HCT116 (cell line): ENCODE measurements at places on chromosomes 1 and 21.

DNA sequence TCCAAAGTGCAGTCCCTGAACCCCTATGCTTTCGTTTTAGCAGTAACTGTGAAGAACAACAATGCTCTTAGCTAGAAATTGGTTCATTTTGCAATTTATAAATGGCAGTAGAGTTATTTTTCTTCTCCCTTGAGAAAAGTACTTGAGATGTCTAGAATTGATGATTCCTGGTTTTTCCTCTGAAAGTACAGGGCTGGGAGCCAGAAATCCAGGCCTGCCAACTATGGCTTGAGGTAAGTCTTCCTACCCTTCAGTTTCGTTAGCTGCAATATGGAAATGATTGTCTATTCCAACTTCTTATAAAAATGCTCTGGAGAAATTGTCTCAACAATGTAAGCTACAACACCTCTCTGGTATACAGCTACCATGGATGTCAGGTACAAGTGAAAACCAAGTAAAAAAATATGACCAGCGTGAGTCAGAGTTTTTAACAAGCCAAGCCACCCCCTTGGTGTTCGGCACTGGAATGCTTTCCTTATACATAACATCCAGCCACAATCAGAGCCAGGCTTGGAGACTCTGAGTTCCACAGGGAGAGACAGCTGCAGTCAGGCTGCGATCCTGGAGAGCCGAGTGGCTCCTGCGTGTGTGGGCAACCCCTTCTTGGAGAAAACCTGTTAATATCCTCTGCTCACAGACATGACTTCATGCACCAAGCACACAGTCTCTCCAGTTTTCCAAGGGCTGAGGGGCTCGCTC is 22.0 kb downstream of the TSPAN2 start:
- DNase-seq, result no peak

GRCh38 chr1:11759791-11760190 is 2.2 kb upstream of the C1orf167 start:
- no peak for DNase-seq

- DNase-seq, result no peak
These were observed 170.6 kb downstream of the PDE4B start for GRCh38 chr1:65963156-65963888.

DNA sequence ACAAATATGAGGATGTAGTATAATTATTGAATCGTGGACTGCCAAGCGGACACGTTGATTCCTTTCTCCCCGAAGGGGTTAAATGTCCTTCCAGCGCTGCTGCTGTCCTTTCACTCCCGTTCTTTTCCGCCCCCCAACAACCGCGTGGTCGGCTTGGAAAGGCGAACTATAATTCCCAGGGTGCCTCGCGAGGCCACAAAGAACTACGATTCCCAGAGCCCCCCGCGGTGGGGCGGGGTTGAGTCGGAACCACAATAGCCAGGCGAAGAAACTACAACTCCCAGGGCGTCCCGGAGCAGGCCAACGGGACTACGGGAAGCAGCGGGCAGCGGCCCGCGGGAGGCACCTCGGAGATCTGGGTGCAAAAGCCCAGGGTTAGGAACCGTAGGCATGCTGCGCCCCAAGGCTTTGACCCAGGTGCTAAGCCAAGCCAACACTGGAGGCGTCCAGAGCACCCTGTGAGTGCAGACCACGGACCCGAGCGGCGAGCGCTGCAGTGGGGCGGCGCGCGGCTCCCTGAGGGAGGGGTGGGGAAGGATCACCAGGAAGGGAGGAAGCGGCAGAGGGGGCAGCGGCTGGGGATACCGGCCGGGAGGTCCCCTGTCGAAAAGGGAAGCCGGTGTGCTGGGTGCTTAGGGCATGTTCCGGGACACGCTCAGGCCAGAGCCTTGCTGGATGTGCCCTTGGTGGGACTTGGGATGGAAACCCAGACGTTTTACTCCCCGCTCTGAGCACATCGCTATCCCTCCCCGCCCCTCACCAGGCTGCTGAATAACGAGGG is at the start of gene LAMTOR2:
LAMTOR2 (plus strand) TSS at position 283 of the 781 bp plus-strand sequence; CDS start at position 391, 108 bp downstream.
- peak; percentile 94 for DNase-seq

DNA sequence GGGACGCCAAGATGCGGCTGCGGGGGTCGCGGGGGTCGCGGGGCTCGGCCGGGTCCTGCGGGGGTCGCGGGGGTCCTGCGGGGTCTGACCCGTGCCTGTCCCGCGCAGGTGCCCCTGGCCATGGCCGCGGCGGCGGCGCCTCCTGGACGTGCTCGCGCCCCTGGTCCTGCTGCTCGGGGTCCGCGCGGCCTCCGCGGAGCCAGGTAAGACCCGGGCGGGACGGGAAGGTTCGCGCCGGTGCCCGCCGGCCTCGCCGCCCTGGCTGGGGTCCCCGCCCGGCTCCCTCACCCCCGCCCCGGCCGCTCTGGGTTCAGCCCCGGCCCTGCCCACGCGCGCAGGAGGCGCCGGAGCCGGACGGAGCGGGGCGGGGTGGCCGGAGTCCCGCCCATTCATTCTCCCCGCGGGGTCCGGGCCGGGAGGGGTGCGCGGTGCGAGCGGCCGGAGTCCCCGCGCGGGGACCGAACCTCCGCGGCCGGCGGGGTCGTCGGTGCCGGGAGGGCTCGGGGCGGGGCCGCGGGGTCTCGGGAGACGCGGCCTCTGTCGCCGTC is 380 bp downstream of the COL18A1 start:
- DNase-seq, result no peak

GRCh38 chr1:17653728-17654351 is 101.3 kb upstream of the ACTL8 start:
- no peak for DNase-seq

- DNase-seq, result no peak
These were observed 8.7 kb downstream of the NPHP4 start for GRCh38 chr1:5983361-5984103.

DNA sequence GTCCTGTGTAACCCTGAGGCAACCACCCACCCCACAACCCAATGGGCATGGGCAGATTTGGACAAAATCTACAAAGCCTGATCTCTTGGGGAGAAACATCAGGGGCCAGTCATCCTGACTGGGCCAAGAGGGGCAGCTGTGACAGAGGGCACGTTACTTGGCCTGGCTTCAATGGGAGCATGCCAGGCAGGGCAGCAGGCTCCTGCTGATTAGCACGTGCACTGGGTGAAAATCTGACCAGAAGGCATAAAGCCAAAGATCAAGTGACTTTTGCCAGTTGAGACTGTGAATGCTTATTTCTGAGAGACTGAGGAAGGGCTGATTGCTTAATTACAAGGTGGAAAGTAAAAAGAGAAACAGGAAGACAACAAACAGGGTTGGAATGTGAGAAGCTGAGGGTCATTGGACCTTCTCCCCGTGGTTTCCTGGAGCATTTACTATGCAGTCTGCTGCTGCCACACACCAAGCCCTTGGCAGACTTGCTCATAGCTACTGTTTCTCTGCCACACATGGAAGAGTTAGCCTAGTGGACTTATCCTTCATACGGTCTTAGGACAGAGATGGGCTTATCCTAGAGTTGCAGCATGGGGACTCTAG is 39.8 kb upstream of the TNR start:
- no peak for DNase-seq

DNA sequence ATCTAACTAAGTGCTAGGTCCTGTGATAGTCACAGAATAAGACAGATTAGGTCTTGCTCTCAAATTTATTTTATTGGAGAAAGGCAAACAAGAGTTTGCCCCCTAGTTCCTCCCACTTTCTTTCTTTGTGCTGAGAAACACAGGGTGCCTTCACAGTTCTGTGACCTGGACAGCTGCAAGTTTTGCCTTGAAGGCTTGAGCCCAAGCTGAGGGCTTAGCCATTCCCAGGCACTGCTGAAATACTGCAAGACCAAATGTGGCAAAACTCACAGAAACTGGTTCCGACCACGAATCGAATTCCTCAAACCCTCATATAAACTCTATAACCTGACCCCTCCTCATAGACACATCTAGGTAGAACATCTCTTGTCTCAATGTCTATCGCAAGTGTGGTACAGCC is 227.9 kb downstream of the RERE start:
- DNase-seq, result no peak

DNA sequence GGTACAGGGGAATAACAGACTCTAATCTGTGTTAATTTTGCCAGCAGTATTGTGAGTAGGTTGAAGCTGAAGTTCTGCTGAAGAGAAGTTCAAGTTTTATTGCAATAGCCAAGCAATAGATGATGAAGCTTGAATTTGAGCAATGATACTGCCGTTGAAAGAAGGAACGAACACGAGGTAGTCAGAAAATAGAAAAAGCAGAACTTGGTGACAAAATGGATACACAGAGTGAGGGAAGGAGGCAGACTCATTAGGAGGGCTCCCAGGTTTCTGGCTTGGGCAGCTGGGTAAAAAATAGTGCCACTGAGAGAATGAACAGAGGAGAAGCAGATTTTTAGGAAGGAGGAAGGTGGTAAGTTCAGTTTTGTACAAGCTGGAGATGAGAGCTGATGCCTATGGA is 22.3 kb upstream of the AGO1 start:
- DNase-seq, result no peak

DNA sequence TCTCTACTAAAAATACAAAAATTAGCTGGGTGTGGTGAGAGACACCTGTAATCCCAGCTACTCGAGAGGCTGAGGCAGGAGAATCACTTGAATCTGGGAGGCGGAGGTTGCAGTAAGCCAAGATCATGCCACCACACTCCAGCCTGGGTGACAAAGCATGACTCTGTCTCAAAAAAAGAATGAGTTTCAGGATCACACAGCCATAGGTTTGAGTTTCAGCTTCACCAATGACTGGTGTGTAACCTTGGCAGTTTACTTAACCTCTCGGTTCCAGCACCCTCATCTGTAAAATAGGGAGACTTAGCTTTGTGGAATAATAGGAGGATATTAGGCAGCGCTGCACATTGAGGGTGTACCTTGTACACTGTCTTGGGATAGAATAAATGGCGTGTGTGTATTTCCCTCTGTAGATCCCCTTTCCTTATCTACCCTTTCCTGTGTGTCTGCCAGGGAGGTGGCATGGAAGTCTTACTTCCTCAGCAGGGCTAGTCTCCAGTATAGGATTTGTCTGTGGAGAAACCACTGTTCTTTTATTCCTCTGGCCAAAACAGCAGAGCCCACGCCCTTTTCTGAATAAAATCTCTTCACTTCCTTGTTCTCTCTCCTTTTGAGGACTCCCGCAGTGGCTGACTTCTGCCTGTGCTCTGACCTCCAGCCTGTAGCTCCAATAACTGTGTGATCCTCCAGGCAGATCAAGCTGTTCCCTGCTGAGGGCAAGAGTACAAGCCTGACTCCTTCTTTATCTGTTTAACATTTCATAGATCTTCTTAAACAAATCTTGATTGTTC is 90.4 kb downstream of the HHAT start:
- no peak for DNase-seq

DNA sequence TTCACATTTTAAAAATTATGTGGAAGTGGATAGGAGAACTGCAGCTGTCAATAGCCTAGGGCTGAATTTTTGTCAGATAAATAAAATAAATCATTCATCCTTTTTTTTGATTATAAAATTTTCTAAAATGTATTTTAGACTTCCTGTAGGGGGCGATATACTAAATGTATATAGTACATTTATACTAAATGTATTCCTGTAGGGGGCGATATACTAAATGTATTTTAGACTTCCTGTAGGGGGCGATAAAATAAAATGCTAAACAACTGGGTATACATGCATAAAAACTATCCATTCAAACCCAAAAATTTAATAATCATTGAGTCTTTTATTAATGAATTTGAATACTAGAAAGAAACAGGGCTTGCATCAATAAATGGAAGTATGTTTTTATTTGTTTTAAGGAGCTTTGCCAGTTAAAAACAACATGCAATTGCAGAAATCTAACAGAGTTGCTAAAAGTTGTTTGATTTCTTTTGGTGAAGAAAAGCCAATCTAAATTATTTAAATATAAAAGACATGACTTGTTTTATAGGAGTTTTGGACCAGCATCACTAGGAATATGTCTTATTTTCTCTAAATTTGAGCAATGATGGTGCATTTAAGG is 31.4 kb downstream of the CLCA1 start:
- DNase-seq, result peak; percentile 18

- peak; percentile 60 for DNase-seq
These were observed 14.1 kb downstream of the AZIN2 start for GRCh38 chr1:33094971-33095604.

DNA sequence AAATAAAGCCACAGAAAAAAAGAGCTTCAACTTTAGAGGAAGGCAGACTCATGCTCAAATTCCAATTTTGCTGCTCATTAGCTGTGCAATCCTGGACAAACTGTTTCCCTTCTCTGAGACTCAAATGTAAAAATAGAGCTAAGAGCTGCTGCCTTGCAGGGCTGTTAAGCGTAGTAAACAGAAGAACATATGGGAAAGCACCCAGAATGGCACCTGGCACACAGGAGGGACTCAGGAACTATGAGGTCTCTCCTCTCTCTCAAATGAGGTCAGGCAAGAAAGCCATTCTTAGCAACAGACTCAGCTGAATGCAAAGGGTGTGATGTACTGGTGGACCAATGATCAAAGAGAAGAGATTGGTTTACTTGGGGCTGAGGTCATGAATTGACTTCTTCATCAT is 61.3 kb downstream of the TRABD2B start:
- DNase-seq, result no peak

DNA sequence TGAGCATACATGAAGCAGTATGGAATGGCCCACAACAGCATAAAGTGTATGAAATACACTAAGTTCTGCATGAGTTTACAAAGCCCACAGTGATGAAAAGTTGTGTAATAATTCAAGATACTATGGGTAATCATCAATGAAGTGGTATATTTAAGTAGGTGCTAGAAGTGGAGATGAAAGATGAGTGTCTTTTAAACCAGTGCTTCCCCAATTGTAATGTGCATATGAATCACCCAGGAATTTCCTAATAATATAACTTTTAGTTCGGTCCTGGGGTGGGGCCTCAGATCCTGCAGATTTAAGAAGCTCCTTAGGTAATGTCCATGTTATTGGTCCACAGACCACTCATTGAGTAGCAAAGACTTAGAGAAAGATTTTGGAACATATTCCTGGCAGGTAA is 184.9 kb downstream of the DUSP10 start:
- no peak for DNase-seq

DNA sequence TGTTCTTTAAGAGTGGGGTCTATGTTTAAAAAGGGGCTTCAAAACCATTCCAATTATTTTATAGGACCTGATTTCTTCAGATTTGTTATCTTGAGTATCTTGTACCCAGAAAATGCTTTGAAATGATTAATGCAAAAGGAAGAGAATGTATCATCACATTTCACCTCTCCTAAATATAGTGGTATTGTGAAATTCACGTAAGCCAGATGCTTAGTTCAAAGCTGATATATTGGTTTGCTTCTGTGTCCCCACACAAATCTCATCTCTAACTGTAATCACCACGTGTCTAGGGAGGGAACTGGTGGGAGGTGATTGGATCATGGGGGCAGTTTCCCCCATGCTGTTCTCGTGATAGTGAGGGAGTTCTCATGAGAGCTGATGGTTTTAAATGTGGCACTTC is 8.5 kb downstream of the SOAT1 start:
- no peak for DNase-seq
